ENCODE measurements at places on chromosomes 12 and 14.

DNA sequence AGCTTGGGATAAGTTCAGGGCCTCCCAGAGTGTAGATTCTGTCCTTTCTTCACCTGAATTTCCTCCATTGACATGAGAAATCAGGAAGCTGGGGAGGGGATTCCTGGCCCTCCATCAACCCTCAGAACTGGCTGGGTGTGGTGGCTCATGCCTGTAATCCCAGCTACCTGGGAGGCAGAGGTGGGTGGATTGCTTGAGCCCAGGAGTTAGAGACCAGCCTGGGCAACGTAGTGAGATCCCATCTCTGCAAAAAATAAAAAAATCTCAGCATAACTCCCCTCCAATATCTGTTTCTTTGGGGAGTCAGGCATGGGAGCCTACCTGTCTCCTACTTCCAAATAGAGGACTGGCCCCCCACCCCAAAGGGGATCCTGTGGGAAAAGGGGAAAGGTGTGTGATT lies 59.8 kb upstream of the TBX3 start:
- no peak overlapping the region for H3K4me3 ChIP-seq
- H3K4me1 ChIP-seq: peaks cover 12% of the 10 kb centered on the region
- H3K27ac ChIP-seq: no peak overlapping the region
- no peaks in the 10 kb centered on the region for H3K27me3 ChIP-seq

DNA sequence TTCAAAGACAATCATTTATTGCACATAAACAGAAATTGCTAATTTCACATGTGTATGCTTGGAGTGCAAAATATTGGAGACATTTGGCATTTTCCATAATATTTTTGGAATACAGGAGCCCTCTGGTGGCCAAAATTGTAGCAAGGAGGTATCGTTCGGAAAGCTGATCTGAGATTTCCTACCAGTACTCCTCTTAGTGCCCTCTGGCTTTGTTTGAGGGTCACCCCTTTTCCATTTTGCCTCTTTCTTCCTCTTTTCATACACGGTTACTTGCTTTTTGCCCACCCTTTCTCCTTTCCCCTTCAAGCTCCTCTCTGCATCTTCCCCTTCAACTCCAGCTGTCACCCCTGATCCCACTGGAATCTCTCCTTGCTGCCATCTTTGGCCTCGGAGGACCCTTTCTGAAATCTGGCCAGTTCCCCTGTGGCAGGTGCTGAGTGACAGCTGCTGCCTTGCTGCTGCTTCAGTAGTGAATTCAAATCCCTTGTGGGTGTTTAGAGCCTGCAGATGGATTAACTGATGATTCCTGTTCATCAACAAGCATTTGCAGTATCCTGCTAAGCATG lies 164.6 kb upstream of the PARP11 start:
- H3K27me3 ChIP-seq: peaks cover 5% of the 10 kb centered on the region
- no peaks in the 10 kb centered on the region for H3K36me3 ChIP-seq
- no peak overlapping the region for H3K27ac ChIP-seq
- DNase-seq: peak; percentile 74

GRCh38 chr12:114876968-114877680 lies 193.1 kb upstream of the TBX3 start:
- H3K36me3 ChIP-seq: no peaks in the 10 kb centered on the region

- no peaks in the 10 kb centered on the region for H3K4me1 ChIP-seq
- DNase-seq: no peak
- H3K27ac ChIP-seq: no peak overlapping the region
- H3K36me3 ChIP-seq: no peaks in the 10 kb centered on the region
- H3K27me3 ChIP-seq: no peaks in the 10 kb centered on the region
- no peak overlapping the region for H3K4me3 ChIP-seq
These were observed 80.7 kb downstream of the EPS8 start for GRCh38 chr12:15708396-15709076.

- H3K27me3 ChIP-seq: no peaks in the 10 kb centered on the region
- no peaks in the 10 kb centered on the region for H3K36me3 ChIP-seq
- H3K4me1 ChIP-seq: peaks cover 13% of the 10 kb centered on the region
- H3K27ac ChIP-seq: no peak overlapping the region
These were observed 22.2 kb upstream of the TESC start for GRCh38 chr12:117121441-117121840.

GRCh38 chr12:132132609-132133430 lies 11.3 kb downstream of the DDX51 start:
- H3K4me3 ChIP-seq: no peak overlapping the region
- no peak for DNase-seq
- H3K36me3 ChIP-seq: peaks cover 13% of the 10 kb centered on the region
- no peaks in the 10 kb centered on the region for H3K4me1 ChIP-seq

- no peaks in the 10 kb centered on the region for H3K27me3 ChIP-seq
- no peak overlapping the region for H3K4me3 ChIP-seq
- no peaks in the 10 kb centered on the region for H3K36me3 ChIP-seq
- H3K27ac ChIP-seq: peak overlapping the region; percentile 61
These were observed 174.8 kb downstream of the APAF1 start for GRCh38 chr12:98819821-98820404.

DNA sequence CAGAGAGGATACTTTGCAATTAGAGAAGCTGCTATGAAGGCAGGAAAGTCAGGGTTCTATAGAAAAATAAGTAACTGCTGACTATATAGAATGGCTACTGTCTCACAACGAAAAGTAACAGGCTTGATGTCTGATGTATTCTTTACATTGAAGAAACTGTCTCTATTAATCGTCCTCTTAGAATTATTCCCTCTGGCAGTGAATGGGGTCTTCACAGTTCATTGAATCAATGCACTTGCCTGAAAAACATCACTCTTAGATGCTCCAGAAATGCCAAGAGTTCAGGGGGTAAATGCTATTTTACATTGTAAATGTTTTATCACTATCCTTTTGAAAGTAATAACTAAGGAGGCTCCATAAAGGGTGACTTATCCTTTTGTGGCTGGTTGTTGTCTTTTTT lies 37.7 kb upstream of the CRACR2A start:
- peak overlapping the region; percentile 4 for H3K27ac ChIP-seq
- H3K36me3 ChIP-seq: no peaks in the 10 kb centered on the region
- peaks cover 44% of the 10 kb centered on the region for H3K4me1 ChIP-seq
- no peak overlapping the region for H3K4me3 ChIP-seq
- no peaks in the 10 kb centered on the region for H3K27me3 ChIP-seq
- DNase-seq: no peak

DNA sequence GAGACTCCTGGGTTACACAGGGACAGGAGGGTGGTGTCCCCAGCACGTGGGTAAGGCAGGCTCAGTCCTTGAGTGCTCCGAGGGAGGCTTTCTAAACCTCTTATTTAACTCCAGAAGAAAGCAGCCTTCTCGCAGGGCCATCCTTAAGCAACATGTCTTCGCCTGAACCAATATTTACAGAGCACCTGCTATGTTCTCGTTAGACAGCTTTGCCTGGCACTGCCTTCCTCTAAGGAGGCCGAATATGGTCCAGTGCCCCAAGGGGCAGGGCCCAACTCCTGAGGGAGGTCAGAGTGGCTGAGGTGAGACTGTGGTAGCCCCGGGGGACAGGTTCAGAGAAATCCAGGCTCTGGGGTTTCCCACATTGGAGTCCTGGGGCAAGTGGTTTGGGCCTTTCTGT lies 2.1 kb upstream of the SCARB1 start:
- H3K4me1 ChIP-seq: peaks cover 34% of the 10 kb centered on the region
- no peak for DNase-seq
- H3K27ac ChIP-seq: no peak overlapping the region
- 0 out of 2 replicates have a peak, but pooled peaks cover 5% of the 10 kb centered on the region for H3K36me3 ChIP-seq

DNA sequence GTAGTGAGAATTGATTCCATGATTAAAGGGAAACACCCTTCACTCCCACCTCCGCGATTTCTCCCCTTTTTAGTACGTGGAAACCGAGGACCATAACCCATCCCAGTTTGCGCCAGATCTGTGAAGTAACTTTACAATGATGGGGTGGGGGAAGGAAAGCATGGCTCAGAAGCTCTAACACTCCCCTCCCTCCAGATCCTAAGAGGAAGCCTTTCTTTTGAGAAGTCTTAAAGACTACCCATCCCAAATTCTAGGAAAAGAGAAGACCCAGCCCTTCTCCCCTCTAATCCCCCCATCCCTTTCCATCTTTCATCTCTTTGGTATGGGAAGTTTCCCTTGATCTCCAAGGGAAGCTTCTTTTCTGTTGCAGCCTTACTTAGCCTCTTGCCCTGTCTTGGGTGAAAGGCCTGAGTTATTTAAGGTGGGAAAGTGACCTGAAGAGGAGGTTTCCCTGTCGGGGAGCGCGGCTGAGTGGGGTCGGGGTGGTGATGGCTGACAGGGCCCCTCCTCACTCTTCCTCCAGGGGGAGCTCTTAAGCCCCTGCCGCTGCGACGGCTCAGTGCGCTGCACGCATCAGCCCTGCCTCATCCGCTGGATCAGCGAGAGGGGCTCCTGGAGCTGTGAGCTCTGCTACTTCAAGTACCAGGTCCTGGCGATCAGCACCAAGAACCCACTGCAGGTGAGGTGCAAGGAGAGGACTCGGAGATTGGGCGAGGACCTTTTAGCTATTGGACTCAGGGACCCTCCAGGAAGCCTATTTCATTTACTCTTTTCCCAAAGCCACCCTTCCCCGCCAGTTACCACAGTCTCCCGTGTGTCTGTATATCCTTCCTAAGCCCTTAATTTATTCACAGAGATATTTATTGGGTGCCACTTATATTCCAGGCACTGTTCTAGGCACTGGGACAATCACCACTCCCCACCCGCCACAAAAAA lies 1.8 kb downstream of the MARCHF9 start:
- H3K4me3 ChIP-seq: peak overlapping the region; percentile 83
- no peak overlapping the region for H3K27ac ChIP-seq
- H3K27me3 ChIP-seq: peaks cover 79% of the 10 kb centered on the region

- H3K4me3 ChIP-seq: no peak overlapping the region
- H3K27ac ChIP-seq: no peak overlapping the region
- H3K36me3 ChIP-seq: no peaks in the 10 kb centered on the region
- H3K4me1 ChIP-seq: 0 out of 2 replicates have a peak, but pooled peaks cover 16% of the 10 kb centered on the region
- DNase-seq: no peak
These were observed 142.6 kb downstream of the GPHN start for GRCh38 chr14:66650491-66650911.

- no peak overlapping the region for H3K4me3 ChIP-seq
- no peak overlapping the region for H3K27ac ChIP-seq
- peaks cover 8% of the 10 kb centered on the region for H3K4me1 ChIP-seq
- no peaks in the 10 kb centered on the region for H3K27me3 ChIP-seq
- DNase-seq: peak; percentile 21
These were observed 151.8 kb upstream of the HMGA2 start for GRCh38 chr12:65672441-65672840.

GRCh38 chr12:89041078-89041477 lies 311.2 kb downstream of the DUSP6 start:
- H3K4me3 ChIP-seq: no peak overlapping the region
- no peaks in the 10 kb centered on the region for H3K27me3 ChIP-seq
- no peak for DNase-seq

- no peaks in the 10 kb centered on the region for H3K36me3 ChIP-seq
- H3K4me1 ChIP-seq: no peaks in the 10 kb centered on the region
- no peak overlapping the region for H3K27ac ChIP-seq
These were observed 26.5 kb upstream of the CORO1C start for GRCh38 chr12:108757856-108758255.

DNA sequence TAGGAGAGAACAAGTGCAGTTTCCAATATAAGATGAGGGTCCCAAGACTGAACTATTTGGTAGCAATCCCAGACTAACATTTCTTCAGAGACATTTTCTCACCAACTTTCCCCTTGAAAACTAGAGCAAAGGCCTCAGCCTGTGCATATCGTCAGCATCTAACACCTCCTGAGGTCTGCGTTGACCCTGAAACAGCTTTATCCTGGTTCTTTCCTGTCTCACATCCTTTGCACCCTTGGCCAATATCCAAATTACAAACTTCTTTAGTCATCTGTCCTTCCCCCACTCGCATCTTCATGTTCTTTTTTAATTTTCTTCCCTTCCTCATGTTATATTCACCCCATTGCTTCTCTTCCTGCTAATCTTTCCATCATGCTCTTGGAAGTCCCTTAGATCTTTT lies 83.0 kb downstream of the FAR2 start:
- H3K4me1 ChIP-seq: peaks cover 29% of the 10 kb centered on the region
- no peak overlapping the region for H3K4me3 ChIP-seq
- H3K27ac ChIP-seq: no peak overlapping the region

DNA sequence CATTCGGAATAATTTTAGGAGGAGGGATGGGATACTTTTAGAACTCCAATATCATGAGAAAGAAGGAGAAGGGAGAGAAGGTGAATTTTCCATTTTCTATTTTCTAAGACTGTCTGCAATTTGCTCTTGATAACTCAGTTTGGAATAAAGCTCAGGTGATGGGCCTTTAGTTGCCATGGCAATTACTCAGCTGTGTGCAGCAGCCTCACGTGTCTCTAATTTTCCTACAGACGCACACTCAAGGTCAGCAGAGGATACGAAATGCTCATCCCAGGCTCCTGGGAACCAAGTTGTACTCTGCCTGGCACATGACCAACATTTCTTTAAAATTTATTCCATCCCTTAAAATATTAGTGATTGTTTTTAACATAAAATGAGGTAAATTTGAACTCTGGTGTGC lies 76.7 kb downstream of the TTC8 start:
- no peaks in the 10 kb centered on the region for H3K36me3 ChIP-seq
- DNase-seq: no peak
- no peak overlapping the region for H3K27ac ChIP-seq

DNA sequence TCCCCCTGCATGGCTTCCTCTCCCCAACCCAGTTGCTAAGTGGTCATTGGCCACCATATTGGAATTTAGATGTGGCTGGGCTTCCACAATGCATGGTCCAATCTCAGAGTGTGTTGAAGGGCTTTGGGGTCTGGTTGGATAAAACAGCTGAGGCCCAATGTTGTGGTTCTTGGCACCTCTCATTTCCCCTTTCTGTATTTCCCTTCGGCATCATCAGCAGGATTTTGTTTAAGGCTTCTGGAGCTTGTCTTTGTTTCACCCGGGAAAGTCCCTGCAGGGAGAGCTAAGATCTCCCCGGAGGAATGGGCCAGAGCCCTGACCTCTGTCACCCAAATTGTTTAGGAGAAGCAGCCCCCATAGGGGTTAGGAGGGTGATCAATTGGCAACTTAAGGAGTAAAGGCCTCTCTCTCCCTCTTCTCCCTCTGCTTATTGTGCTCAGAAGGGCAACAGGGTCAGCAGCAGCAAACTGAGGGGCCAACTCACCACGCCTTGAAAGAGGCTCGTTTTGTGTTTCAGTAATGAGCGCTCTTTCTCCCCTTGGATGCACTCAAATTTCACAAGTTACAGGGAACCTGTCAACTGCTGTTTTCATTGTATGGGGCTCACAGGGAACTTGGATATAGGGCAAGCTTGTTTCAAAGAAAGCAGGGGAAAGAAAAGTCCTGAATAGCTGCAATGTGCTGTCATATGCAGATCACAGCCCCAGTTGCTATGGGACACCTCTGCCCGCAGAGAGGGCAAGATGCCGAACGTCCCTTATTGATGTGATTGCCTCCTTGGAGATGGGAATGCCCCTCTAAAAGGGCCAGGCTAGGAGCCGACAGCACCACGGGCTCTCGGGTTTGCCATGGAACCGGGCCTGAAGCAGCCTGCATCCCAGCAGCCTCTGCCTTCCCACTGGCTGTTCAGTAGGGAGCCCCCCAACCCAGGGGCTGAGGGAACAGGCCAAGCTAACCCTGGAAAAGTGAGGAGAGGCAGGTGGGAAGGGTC lies 223.7 kb downstream of the ZFP36L1 start:
- H3K4me1 ChIP-seq: no peaks in the 10 kb centered on the region
- H3K27me3 ChIP-seq: no peaks in the 10 kb centered on the region
- H3K36me3 ChIP-seq: no peaks in the 10 kb centered on the region

DNA sequence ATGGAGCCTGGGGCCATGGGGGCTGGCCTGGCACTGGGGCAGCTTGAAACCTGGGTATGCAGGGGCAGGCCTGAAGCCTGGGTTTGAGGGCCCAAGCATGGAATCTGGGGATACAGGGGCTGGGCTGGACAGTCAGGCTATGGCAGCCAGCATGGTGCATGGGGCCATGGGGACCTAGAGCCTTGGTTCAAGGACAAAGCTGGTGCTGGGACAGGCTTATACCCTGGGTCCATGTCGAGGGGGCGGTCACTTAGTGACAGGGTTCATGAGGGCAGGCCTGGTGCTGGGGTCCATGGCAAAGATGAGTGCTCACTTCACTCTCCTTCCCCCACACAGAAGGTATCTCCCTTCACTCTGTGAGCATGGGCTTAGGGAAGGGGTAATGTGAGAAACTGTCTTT lies 116.2 kb downstream of the BBS10 start:
- H3K27ac ChIP-seq: no peak overlapping the region
- H3K36me3 ChIP-seq: no peaks in the 10 kb centered on the region
- DNase-seq: no peak
- H3K4me1 ChIP-seq: no peaks in the 10 kb centered on the region

Data from GM23338 (cell line).